NCI-H748 treated with DMSO at 0.1 percent for 48 hours (cell line): ENCODE measurements at places on chromosomes 1 and 21.

DNA sequence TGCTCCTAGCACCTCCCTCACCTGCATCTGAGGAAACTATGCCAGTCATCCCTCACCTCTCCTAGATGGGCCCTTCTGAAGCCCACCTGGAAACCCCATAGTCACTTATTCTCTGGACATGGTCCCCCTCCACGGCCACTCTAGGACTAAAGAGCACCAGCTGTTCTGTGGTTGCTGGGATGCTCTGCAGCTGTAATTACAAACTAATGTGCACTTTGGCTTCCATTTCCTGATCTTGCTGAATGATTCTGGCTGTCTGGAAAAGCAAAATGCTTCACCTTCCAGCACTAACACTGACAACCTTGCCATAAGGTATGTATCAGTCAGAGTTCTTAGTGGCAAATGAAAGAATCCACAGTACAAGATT lies 48.7 kb upstream of the PSEN2 start:
- no peak for DNase-seq

DNA sequence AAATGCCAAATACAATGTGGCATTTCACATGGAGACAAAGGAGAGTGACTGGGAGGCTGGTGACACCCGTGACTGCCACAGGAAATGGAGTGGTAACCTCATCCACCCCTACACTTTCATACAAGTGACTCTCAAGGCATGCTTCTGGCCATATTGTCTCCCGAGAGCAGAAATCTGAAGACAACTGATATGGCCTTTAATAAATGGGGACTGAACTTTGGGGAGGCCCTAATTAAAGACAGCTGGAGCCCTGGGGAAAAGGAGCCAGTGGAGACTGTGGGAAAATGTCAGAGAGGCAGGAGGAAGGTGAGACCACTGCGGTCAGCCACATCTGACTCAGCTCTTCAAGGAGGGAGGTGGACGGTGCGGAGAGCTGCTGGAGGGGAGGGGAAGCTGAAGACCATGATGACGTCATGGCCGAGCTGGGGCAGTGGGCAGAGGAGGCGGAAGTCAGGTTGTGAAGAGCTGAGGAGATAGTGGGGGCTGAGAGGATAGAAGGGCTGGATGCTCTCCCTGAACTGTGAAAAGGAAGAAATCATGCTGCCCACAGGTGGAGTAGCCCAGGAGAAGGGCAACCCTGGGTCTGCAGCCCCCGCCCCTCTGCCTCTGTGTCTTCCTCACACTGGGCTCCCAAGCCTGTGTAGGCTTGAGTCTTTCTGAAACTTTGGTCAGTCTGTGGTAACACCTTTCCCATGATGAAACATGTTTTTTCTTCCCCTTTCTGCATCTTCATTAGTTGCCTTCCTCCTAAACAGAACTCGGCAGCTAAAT lies 14.0 kb upstream of the NCF2 start:
- DNase-seq, result no peak

DNA sequence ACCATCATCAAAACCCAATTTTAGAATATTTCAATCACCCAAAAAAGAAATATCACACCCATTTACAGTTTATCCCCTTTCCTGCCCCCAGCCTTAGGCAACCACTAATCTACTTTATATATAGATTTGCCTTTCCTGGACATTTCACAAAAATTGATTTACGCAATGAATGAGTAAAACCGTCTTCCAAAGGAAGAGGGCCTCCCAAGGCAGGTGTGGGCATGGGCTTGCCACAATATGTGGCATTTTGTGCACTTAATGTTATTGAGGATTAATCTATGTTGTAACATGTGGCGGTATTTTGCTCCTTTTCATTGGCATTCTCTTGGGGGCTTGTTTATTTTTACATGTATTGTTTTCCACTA lies 11.8 kb upstream of the BMP8B start:
- no peak for DNase-seq

GRCh38 chr21:36415375-36415774 lies 30.2 kb downstream of the CHAF1B start:
- no peak for DNase-seq

- no peak for DNase-seq
Measured at GRCh38 chr1:11634365-11635192, 19.6 kb downstream of the FBXO2 start.

GRCh38 chr1:203311368-203312301 lies 6.3 kb downstream of the BTG2 start:
- DNase-seq, result no peak

- no peak for DNase-seq
Measured at GRCh38 chr21:34100790-34101189, 27.4 kb downstream of the MRPS6 start.

DNA sequence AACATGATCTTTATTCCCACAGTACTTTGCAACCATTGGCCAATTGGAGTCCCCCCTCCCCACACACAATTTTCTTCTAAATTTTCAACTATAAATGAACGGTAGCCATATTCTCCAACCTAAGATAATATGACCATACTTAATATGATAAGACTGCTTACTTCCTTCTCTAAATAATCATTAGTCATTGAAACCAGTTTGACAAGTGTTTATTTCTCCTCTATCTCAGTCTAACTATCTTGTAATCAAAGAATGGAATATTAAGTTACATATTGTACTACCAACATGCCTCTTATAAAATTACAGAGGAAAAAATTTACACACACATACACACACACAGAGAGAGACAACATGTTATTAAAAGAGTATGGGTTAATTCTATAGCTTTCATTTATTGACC lies 567.4 kb upstream of the TMPRSS15 start:
- no peak for DNase-seq

- DNase-seq, result no peak
Measured at GRCh38 chr1:83637009-83637408, 361.9 kb downstream of the TTLL7 start.

- DNase-seq, result no peak
Measured at GRCh38 chr21:46052703-46053651, 44.9 kb upstream of the COL6A2 start.

GRCh38 chr1:182408435-182409075 lies 8.1 kb upstream of the TEDDM1 start:
- no peak for DNase-seq

GRCh38 chr1:207848234-207848633 lies 62.7 kb downstream of the CD34 start:
- DNase-seq, result no peak

DNA sequence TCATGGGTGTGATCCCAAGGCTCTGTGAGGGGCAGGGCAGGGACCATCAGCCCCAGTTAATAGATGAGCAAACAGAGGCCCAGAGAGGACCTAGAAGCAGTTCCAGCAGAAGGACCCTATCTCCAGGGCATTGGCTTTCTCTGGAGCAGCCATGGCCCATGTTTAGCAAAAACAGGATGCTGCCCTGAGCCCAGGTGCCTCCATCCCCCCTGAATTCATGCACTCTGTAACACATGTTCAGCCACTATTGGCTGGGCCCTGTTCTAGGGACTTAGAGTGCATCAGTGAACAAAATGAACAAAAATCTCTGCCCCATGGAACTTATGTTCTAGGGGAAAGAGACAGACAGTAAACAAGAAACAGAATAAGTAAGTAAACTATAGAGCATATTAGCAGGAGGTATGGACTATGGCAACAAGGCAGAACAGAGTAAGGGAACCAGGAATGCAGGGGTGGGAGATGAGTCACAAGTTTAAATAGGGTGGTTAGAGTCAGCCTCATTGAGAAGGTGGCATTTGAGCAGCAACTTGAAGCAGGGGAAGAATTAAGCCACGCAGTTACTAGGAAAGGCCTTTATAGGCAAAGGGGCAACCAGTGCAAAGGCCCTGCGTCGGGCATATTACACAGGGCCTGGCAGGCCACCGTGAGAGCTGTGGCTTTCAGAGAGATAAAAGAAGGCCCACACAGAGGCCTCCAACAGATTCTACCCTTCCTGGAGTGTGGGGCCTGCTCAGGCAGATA lies 185.9 kb upstream of the EDN2 start:
- no peak for DNase-seq

DNA sequence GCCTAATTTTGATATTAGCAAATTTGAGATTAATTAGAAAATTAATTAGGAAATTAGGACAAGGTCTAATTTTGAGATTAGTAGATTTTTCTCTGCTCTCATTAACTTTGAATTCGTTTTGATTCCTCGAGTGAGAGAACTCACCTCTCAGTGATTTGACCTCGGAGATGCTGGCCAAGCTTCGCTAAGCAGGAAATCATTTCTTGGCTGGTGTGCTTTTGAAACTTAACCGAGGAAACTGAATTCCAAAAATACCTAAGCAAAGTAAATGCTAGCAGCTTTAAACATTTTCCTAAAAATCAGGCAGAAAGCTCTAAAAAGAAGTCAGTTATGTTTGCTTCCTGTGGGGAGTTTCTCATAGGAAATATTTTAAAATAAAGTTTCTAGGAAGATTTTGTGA lies 34.9 kb downstream of the CDC14A start:
- no peak for DNase-seq

DNA sequence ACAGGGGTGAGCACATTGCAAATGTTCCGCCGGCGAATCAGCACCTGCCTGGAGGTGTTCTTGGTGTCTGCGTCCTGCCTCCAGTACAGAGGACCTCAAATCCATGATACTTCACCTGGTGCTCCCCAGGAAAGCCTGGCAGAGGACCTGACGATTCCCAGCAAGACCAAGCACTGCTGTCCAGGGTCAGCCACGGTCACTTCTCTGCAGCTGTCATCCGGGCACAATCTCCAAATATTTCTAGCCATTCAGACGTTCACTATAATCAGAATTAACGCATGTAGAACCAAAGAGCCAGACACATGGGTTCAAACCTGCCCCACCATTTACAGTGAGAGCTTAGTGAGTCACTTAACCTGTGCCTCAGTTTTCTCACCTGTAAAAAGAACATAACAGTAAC lies 74.5 kb downstream of the CLIC6 start:
- no peak for DNase-seq

- DNase-seq, result no peak
Measured at GRCh38 chr1:181469829-181470228, 13.5 kb upstream of the CACNA1E start.

DNA sequence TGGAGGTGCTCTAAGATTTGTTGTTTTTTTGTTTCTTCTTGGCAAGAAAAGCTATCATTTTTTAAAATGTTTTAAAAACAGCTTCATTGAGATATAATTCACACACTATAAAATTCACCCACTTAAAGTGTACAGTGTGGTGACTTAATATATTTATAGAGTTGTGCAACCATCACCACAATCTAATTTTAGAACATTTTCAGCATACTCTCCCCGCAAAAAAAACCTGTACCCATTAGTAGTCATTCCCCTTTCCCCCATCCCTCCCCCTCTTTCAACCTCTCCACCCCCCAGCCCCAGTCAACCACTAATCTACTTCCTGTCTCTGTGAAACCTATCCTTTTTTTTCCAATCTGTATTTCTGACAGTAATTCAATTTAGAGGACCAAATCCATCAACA lies 30.6 kb downstream of the ZC3H11B start:
- DNase-seq, result no peak

GRCh38 chr1:197862671-197863070 lies 39.8 kb upstream of the C1orf53 start:
- no peak for DNase-seq

GRCh38 chr1:217322834-217323233 lies 308.1 kb downstream of the GPATCH2 start:
- DNase-seq, result no peak
